ENCODE measurements at places on chromosomes 4 and X.

DNA sequence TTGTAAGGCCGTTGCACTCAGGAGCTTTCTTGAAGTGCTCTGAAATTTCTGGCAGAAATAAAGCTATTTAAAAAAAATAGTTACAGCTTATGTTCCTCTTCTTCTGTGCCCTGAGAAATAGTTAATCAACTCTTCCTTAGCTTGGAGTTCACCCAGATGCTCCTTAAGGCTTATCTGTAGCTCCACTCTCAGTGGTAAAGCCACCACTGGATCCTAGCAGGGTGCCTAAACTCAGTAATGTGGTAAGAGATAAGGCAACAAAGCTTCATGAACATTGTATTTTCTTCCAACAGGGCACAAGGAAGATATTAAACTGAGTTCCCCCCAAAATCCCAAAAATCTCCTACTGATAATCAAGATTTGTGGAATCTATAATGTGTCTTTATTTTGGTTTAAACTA is 299.5 kb downstream of the MAPK10 start:
- no peak for DNase-seq

DNA sequence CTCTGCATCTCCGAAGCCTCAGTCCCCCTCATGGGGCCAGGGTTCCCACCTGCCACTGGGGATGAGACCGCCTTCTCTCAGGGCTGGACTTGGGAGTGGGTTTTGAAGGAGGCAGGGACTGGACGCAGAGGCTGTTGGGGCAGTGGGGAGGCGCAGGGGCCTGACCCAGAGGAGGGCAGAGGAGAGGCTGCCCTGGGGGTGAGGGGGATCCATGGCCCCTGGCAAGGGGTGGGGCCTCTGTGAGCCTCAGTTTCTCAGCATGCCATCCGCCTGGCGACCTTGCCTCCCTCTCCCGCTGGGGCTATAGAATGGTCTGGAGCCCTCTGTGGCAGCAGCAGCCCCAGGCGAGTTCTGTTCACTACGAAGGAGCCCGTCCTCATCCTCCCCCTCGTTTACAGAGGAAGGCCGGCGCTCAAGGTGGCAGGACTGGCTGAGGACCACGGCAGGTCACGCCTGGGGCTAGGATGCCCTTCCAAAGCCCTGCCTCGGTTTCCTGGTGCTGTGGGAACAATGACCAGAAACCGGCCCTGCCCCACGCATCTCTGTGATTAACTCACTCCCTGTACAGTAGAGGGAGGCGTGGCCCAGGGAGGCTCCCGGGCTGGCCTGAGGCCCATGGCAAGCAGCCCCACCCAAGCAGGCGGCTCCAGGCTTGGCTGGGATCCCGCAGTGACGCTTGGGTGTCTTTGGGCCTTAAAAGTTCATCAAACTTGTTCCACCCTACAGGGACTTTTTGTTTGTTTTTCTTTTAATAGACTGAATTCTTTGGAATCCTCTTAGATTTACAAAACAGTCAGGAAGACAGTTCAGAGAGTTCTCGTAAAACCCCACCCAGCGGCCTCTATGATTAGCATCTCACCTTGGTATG is 16.0 kb upstream of the SH3TC1 start:
- DNase-seq = peak; percentile 63

DNA sequence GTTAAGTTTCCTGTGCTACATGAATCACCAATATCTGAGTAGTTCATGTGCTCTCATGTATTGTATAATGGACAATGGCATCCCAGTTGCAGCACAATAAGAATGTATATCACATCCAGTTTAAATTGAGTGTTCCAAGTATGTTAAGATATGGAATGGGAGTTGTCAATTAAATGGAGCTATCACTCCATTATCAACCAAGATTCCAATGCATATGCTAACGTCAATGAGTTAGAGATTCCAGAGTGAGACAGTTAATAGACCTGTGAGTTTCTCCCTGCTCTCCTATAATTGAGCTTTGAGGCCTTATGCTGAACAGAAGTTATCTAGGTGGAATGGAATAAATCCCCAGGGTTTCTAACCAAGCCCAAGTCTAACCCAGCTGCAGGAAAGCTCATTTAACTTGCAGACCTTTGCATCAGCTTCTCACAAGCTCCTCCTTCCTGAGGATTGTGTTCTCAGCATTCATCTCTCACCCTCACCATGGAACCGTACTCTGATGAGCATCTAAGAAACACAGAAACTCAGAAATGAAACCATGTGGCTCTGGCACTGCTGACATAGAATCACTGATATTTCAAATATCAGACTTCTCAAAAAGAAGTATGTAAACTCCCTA is 84.8 kb downstream of the TIGD2 start:
- peak; percentile 92 for DNase-seq

GRCh38 chr4:14400307-14400706 is 602.0 kb upstream of the CPEB2 start:
- no peak for DNase-seq

GRCh38 chr4:121227341-121227792 is 63.2 kb upstream of the TNIP3 start:
- DNase-seq = no peak
